CD4-positive, CD25-positive, alpha-beta regulatory T cell (primary cell): ENCODE measurements at places on chromosomes 1 and 21. TPM values are rescaled to one million over a fixed set of nuclear protein-coding genes. Genes with fewer than 3 reads are reported as not detected.

DNA sequence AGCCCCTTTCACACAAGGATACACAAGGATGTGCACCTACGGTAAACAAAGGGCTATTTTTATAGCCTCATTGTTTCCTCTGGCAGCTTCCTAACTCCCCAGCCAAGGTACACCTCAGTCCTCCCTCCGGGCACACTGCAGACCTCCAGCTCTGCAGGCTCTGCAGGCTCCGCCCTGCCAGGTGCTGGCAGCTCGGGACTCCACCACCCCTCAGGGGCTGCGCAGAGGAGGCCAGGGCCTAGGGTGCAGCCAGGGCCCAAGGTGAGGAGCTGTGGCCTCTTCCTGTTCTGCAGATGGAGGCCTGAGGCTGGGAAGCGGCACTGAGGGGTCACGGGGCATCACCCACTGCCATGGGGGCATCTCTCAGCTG is 19.8 kb upstream of the CLSTN1 start:
- DNase-seq, result no peak

The RAB3B gene
- polyA plus RNA-seq, result not detected

DNA sequence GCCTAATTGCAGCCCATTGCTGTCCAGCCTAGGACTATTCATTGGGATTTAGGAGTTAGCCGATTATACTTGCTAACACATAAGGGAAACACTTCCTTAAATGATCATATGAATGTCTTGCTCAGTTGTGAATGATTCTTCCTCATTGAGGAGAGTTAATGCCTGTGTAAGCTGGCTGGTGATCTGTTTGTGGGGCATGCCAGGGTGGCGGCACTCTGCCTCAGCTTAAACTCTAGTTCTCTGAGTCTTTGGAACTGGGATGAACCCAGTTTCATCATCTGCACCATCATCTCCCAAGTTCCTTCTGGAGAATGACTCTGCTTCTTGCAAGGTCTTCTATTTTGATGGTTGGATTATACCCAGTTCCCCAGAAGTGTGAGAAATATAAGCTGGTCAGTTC is 23.9 kb upstream of the SLAMF6 start:
- no peak for DNase-seq

DNA sequence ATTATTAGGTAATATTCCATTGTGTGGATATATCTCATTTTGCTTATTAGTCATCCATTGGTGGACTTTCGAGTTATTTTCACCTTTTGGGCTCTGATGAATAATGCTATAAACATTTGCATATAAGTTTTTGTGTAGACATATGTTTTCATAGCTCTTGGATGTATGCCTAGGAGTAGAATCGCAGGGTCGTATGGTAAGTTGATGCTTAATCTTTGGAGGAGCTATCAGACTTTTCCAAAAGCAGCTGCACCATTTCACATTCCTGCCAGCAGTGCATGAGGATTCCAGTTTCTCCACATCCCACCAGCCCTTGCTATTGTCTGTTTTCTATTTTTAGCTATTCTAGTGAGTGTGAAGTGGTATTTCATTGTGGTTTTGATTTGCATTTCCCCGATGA is 120.3 kb upstream of the TMEM51 start:
- no peak for DNase-seq

GRCh38 chr1:172071746-172072145 is 230.4 kb downstream of the DNM3 start:
- DNase-seq, result no peak

DNA sequence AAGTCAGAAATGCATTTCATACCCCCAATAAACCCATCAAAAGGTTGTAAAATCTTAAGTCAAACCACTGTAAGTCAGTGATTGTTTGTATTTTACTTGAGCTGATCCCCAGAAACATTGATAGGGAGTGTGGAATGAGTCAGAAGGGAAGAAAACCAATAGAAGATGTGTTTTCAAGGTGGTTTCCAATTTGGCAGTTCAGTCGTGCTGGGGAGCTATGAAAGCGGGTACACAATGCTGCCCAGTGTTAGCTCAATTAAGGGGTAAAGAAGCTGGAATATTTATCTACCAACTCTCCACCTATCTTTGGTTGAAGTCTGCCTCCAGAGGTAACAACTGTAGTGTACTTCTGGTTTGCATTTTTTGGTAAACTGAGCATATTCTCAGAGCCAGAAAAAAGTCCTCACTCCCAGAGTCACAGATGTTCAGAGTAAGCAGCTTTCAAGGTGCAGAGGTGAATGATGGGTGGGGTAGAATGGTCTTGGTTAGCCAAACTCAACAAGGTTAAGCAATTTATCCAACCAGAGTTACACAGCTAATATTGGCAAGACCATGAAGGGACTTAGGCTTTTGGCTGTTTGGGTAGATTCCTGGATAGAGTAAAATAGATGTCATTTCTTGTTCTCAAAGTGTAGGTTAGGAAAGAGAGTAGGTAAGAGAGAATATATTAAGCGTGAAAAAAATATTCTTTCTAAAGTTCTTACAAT is 202.9 kb upstream of the ADGRL2 start:
- no peak for DNase-seq

GRCh38 chr1:91152331-91152730 is 130.5 kb upstream of the ZNF644 start:
- no peak for DNase-seq

The STPG1 gene
- 4.1 TPM for polyA plus RNA-seq

- no peak for DNase-seq
Observed at GRCh38 chr1:180211860-180212229, 18.2 kb upstream of the LHX4 start.

The C1orf198 gene
- 4.5 TPM for polyA plus RNA-seq

- DNase-seq, result no peak
Observed at GRCh38 chr1:156766298-156767100, 836 bp upstream of the PRCC start.

The MAN1C1 gene
- polyA plus RNA-seq, result 3.5 TPM

DNA sequence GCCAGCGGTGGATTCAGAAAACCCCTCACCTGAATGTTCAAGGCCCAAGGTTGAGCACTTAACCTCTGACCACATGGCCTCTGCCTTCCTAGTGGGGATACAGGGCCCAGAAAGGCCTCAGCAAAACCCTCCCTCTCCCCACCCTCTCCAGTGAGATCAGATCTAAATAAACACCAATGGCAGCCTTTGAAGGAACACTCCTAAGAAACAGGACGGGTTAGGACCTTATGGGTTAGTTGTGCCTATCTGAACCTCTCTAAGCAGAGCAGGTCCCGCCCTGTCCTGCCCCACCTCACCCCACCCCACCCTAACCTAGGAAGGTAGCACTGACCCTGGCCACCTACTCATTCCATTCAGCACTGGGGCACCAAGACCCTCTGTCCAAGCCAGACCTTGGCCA is 7.9 kb upstream of the GRHL3 start:
- no peak for DNase-seq

The SMCP gene
- polyA plus RNA-seq, result not detected

- no peak for DNase-seq
Observed at GRCh38 chr1:194515916-194516315, 1329.5 kb upstream of the B3GALT2 start.

- no peak for DNase-seq
Observed at GRCh38 chr1:223250632-223251015, 107.6 kb upstream of the TLR5 start.

The CRB1 gene
- polyA plus RNA-seq, result not detected

The TNFRSF4 gene
- 30.5 TPM for polyA plus RNA-seq

The HES3 gene
- polyA plus RNA-seq, result not detected

GRCh38 chr1:157678721-157679120 is 21.8 kb downstream of the FCRL3 start:
- no peak for DNase-seq

The ADGRL2 gene
- polyA plus RNA-seq, result not detected

DNA sequence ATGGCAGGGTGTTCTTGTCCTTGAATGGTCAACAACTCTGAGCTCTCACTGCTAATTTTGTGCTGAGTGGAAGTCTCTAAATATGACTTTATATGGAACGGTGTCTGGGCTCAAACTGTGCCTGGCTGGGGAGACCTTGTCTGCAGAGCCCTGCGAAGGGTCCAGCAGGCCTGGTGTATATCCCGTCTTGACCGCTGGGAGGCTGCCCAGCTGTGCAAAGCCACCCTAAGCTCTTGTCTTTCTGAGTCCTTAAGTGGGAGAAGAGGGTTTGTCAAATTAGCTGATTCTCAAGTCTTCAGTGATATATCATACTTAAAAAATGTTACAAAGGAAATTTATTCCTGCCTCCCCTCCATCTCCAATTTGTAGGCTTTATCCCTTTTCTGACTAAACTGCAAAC is 198.7 kb downstream of the KCNJ6 start:
- no peak for DNase-seq

DNA sequence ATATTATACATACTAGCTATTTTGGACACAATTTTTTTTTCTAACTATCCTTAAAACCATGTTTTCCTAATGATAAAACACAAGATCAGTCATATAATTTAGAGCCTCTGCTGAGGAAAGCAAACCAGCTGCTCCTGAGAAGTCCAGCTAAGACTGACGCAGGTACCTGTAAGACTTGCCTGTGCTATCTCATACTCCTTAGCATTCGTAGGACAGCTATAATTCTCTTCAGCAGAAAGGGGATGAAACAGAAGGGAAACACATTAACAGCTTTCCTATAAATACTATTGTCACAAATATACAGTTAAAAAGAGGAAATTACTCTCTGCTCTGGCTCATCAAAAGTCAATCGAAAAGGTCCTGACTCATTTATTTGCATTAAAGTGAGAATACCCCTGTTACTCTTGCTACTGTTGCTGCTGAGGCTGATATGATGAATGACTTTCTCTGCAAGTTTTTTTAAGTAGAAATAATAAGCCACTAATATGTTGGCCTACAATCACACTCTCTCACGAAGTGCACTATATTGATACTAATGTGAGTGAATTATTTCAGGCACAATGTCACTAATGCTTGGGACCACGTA is 757.1 kb downstream of the KCNT2 start:
- DNase-seq, result no peak

DNA sequence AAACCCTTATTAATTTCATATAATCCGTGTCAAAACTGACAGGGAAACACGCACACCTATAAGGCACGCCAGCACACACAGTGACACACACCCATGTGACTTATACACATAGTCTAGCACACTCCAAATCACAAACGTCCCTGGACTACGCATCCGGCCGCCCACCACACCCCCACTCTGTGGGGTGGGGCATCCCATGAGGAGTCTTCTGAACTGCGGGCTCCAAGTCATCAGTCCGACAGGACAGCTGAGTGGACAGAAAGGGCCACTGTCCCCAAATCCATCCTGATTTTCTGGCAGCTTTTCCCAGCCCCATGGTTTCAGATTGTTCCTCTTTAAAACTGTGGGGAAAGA is 829 bp downstream of the PEA15 start:
- DNase-seq, result peak; percentile 66

GRCh38 chr1:34781071-34781843 is at the start of gene GJB3:
TSS of gene GJB3 (plus strand) at chr1:34781214. CDS start at chr1:34784763, 3,549 bp downstream.
- no peak for DNase-seq

- no peak for DNase-seq
Observed at GRCh38 chr1:76012341-76013205, 62.0 kb upstream of the ST6GALNAC3 start.

- no peak for DNase-seq
Observed at GRCh38 chr1:108896146-108897145, 19.7 kb downstream of the GPSM2 start.

DNA sequence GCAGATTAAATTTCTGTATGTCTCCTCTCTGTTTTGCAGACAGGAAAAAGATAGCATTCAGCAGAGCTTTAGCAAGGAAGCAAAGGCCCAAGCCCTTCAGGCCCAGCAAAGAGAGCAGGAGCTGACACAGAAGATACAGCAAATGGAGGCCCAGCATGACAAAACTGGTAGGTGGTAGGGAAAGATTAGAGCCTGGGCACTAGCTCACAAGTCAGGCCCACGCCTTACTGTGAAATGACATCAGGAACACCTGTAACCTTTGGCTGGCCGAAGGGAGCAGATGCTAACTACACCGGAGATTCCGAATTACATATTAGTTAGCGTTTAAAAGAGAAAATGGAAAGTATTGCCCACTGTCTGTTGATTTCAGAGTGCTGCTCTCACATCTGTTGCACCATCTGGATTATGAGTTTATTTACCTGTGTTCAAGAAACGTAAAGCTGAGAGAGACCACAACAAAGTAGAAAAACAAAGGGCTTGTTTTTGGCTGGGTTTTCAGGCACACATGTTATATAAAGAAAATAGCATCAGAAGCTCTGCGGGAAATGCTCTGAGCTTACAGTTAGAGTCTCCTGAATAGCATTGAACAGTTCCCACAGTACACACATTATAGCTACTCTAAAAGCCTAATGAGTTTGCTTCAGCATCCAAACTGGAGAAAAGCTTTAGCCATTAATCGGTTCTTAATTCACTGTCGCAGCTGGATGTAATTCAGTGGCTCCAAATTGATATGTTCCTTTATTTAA is 160.0 kb downstream of the SDCCAG8 start:
- DNase-seq, result peak; percentile 24

DNA sequence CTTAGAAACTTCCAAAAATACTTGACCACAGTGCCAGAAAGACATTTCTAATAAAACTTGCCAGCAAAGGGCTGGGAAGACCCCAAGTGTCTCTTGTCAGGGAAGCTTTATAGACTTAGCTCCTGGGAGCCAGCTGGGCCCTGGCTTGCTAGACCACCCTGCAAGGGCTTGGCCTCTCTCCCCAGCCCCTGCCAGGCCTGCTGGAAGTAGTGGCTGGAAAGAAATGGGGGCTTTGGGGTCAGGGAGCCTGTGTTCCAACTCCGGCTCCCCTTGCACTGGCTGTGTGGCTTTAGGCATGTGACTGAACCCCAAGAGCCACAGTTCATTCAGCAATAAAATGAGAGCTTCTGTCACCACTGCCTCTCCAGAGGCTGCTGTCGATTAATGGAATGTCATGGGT is 31.1 kb downstream of the H3-3A start:
- no peak for DNase-seq

- DNase-seq, result no peak
Observed at GRCh38 chr1:88434836-88435235, 249.2 kb upstream of the PKN2 start.

DNA sequence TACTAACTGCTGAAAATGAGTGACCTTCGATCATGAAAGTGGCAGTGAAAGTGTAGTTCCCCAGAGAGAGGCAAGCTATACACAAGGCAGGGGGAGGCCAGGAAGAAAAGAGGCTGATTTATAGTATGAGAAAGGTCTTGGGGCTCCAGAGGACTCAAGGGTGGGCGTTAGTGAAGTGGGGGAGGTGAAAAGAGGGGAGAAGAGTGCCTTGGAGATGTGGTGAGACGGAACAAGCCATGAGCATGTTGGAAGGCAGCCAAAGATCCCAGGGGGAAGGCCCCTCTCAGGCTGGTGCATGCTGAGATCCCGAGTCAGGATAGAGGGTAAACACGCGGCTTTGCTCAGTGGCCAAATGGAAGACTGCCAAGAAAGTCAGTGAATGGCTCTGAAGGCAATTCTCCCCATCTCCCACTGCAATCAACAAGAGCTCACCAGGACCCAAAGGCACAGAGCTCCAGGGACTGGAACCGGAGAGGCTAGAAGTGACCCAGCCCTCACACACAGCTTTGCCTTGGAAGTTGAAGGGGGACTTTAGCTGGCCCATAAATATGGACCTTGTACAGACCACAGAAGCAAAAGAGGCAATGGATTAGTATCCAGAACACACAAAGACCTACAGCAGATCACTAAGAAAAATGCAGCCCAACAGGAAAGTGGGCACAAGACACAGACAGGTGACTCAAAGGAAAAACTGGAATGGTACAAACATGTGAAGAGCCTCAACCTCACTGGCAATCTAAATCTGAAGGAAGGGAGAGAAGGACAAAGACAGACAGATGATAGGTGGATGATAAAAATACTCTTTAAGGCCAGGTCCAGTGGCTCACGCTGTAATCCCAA is 49.6 kb downstream of the HSF2BP start:
- no peak for DNase-seq
